Uterus (tissue), 4 donors: ENCODE measurements at places on chromosomes 16 and 17. TPM values are rescaled to one million over a fixed set of nuclear protein-coding genes. Genes with fewer than 3 reads are reported as not detected.

GRCh38 chr17:79852748-79853147 is 13.5 kb upstream of the CBX4 start:
- no peaks in the 10 kb centered on the region for H3K27me3 ChIP-seq
- H3K4me3 ChIP-seq = no peak overlapping the region
- no peak for DNase-seq
- H3K36me3 ChIP-seq = no peaks in the 10 kb centered on the region
- no peak overlapping the region for H3K27ac ChIP-seq
- no peaks in the 10 kb centered on the region for H3K4me1 ChIP-seq

DNA sequence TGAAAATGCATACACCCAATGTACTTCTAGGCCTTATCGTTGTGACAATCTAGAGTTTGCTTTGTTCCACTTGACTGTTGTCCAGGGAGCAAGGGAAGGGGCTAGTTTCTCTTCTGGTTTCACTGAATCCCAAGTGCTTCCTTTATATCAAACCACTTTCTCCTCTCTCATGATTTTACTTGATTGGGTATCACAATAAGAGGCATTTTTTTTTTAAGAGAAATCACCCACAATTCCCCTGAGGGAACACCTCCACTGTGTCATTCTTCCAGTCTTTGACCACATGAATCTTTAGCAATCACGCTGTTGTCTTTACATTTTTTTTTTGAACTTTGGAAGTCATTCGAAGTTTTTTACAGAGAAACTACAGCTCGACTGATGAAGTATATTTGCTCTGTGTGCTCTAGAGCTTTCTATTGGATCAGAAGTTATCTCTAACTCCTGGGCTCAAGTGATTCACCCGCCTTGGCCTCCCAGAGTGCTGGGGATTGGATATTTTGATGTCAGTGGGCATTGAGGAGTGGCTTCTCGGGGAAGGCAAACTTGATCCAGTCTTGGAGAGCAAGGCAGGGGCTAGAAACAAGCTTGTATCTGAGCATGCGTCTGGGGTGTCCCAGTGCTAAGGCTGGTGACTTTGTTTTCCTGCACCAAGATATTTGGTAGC is 3.0 kb downstream of the CDH1 start:
- H3K4me1 ChIP-seq = no peaks in the 10 kb centered on the region
- no peak for DNase-seq
- no peaks in the 10 kb centered on the region for H3K36me3 ChIP-seq

- no peak for DNase-seq
- H3K27ac ChIP-seq = no peak overlapping the region
- no peak overlapping the region for H3K4me3 ChIP-seq
- H3K4me1 ChIP-seq = no peaks in the 10 kb centered on the region
- H3K36me3 ChIP-seq = no peaks in the 10 kb centered on the region
Measured at GRCh38 chr16:85036236-85037049, 8.8 kb downstream of the KIAA0513 start.

- H3K4me3 ChIP-seq = no peak overlapping the region
Measured at GRCh38 chr16:56295739-56296527, 104.6 kb downstream of the GNAO1 start.

- DNase-seq = no peak
- no peaks in the 10 kb centered on the region for H3K36me3 ChIP-seq
Measured at GRCh38 chr16:4339455-4339854, 11.7 kb downstream of the PAM16 start.

GRCh38 chr16:66918803-66919568 is at the start of gene CDH16:
Gene CDH16, minus strand, starts transcription at chr16:66918885. Its CDS starts 820 bp downstream, at chr16:66918065.
- DNase-seq = no peak
- H3K4me1 ChIP-seq = no peaks in the 10 kb centered on the region
- no peak within 1 kb of the TSS for H3K4me3 ChIP-seq

DNA sequence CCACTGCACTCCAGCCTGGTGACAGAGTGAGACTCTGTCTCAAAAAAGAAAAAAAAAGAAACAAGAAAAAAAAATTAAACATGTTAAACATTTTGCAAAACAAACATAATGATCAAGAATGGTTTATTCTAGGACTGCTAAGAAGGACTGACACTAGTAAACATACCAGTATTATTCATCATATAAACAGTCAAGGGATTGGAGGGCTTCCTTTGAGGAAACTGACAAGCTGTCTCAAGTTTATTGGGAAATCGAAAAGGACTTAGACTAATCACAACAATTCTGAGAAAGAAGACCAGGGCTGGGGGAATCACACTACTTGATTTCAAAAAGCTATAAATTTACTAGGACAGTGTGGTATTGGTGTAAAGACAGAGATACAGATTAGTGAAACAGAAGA is 75.5 kb downstream of the MYH10 start:
- H3K36me3 ChIP-seq = no peaks in the 10 kb centered on the region

- no peaks in the 10 kb centered on the region for H3K36me3 ChIP-seq
- no peak overlapping the region for H3K27ac ChIP-seq
- H3K27me3 ChIP-seq = no peaks in the 10 kb centered on the region
Measured at GRCh38 chr16:47774661-47775060, 313.5 kb downstream of the PHKB start.

GRCh38 chr16:10880594-10881452 is 3.8 kb downstream of the CIITA start:
- H3K27ac ChIP-seq = no peak overlapping the region
- no peaks in the 10 kb centered on the region for H3K27me3 ChIP-seq

The CDH3 gene
- total RNA-seq = 7.1 TPM

The DNAJA2 gene
- total RNA-seq = 79.4 TPM

The CCL17 gene
- not detected for total RNA-seq

The MMP2 gene
- total RNA-seq = 239 TPM
